ENCODE measurements at places on chromosomes 5 and 9. TPM values are rescaled to one million over a fixed set of nuclear protein-coding genes. Genes with fewer than 3 reads are reported as not detected.

DNA sequence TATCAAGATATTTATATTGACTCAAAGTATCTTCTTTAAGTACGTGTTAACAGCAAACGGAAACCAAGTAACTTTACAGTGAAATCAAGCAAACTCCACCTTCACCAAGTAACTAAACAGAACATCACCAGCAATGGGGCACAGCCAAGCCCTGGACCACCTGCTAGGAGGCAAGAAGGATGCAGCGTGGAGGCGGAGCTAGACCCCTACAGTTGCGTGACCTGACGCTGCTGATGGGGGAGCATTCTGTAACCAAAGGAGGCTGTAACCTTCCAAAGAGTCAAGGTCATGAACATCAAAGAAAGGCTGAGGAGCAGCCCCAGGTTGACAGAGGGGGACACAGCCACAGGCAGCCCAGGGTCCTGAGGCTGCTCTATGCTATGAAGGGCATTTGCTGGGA lies 6.1 kb downstream of the VAV2 start:
- DNase-seq, result no peak

DNA sequence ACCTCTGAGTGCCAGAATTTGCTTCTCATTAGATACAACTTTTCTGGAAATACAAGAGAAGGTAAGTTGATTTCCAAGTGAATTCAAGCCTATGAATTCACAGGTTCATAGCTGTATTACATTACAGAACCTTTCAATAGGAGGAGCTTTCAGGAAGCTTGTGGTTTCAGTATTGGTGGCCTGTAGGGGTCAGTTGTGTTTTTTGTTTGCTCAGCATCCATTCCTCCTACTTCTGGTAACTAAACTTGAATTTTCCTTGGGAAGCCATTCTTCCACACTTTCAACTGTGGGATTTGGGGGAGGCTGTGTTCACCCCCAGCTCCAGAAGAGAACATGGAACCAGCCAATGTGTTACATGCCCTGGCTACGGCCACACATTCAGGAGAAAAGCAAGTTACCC lies 5.6 kb upstream of the CYSTM1 start:
- DNase-seq, result no peak

GRCh38 chr9:76426807-76427419 lies 32.1 kb upstream of the GCNT1 start:
- DNase-seq, result no peak

GRCh38 chr9:127237801-127238200 lies 26.8 kb upstream of the GARNL3 start:
- DNase-seq, result no peak

Gene CTXN3
- not detected for total RNA-seq

Measured in activated T-helper 1 cell treated with anti-CD3 and anti-CD28 coated beads, Interleukin-12 subunit alpha, Interleukin-12 subunit beta, Interleukin-2, Interleukin-4 antibody, amounts not matched to agents 30 ng/mL and 10 ng/mL and 1 ng/mL, durations not matched to agents 14 hours and 24 hours and 36 hours (primary cell).